H1 (cell line): ENCODE measurements at places on chromosomes 4 and X. TPM values are rescaled to one million over a fixed set of nuclear protein-coding genes. Genes with fewer than 3 reads are reported as not detected.

GRCh38 chrX:101071582-101071981, 7.1 kb upstream of the TMEM35A start:
- no peaks in the 10 kb centered on the region for H3K27me3 ChIP-seq
- H3K36me3 ChIP-seq, result no peaks in the 10 kb centered on the region
- H3K4me3 ChIP-seq, result no peak overlapping the region
- no peak for DNase-seq

Gene RPL10
- polyA plus RNA-seq, result 4,127 and 4,293 TPM in 2 replicates

GRCh38 chr4:109574931-109575804, 15.1 kb downstream of the MCUB start:
- H3K27me3 ChIP-seq, result no peaks in the 10 kb centered on the region
- H3K4me3 ChIP-seq, result no peak overlapping the region
- no peaks in the 10 kb centered on the region for H3K4me1 ChIP-seq

Gene TRAPPC2
- 5.8 and 6.7 TPM in 2 replicates for polyA plus RNA-seq

GRCh38 chr4:62661821-62662220, 1461.7 kb downstream of the ADGRL3 start:
- DNase-seq, result no peak
- H3K4me1 ChIP-seq, result no peaks in the 10 kb centered on the region
- no peaks in the 10 kb centered on the region for H3K36me3 ChIP-seq
- no peak overlapping the region for H3K4me3 ChIP-seq

GRCh38 chrX:26788402-26788998, 572.5 kb downstream of the MAGEB5 start:
- DNase-seq, result no peak
- no peaks in the 10 kb centered on the region for H3K27me3 ChIP-seq
- no peak overlapping the region for H3K27ac ChIP-seq
- H3K4me3 ChIP-seq, result no peak overlapping the region
- no peaks in the 10 kb centered on the region for H3K4me1 ChIP-seq

Gene BMP3
- polyA plus RNA-seq, result 0.02 TPM in 1 of 2 replicates, not detected in the other

Gene LRCH2
- polyA plus RNA-seq, result 0.88 and 1.5 TPM in 2 replicates

DNA sequence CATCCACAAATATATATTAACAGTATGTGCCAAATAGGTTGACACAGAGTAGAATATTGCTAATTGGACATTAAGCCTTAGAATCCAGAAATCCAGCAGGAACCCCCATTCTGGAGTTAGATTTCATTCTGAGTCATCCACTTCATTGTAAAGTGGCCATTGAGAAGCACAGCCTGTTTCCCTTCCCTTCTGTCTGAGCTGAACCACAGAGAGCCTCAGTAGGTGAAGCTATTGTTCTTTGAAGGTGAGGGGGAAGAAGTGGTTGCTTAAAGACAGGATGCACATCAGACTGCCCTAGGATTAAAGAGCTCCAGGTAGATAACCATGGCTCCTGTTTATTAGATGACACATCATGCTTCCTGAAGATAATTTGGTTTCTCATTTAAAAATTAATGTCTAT, 30.6 kb upstream of the MCF2 start:
- peaks cover 3% of the 10 kb centered on the region; the same call in 1 of the 2 replicates for H3K36me3 ChIP-seq
- H3K27ac ChIP-seq, result no peak overlapping the region
- no peaks in the 10 kb centered on the region for H3K27me3 ChIP-seq

- no peaks in the 10 kb centered on the region for H3K27me3 ChIP-seq
- no peaks in the 10 kb centered on the region for H3K36me3 ChIP-seq
- H3K4me3 ChIP-seq, result no peak overlapping the region
- H3K4me1 ChIP-seq, result no peaks in the 10 kb centered on the region
- DNase-seq, result no peak
Observed at GRCh38 chrX:27706526-27706925, 101.3 kb upstream of the MAGEB10 start.

Gene ATP2B3
- 0.14 and 0.24 TPM in 2 replicates for polyA plus RNA-seq

- no peak for DNase-seq
- no peaks in the 10 kb centered on the region for H3K36me3 ChIP-seq
- H3K27me3 ChIP-seq, result no peaks in the 10 kb centered on the region
- no peak overlapping the region for H3K4me3 ChIP-seq
Observed at GRCh38 chr4:71962622-71963264, 69.1 kb upstream of the NPFFR2 start.

- no peak overlapping the region for H3K27ac ChIP-seq
- H3K4me3 ChIP-seq, result no peak overlapping the region
- no peaks in the 10 kb centered on the region; the same call in 1 of the 2 replicates for H3K4me1 ChIP-seq
- H3K36me3 ChIP-seq, result no peaks in the 10 kb centered on the region
- DNase-seq, result no peak
Observed at GRCh38 chrX:150941580-150941979, 41.6 kb upstream of the HMGB3 start.

Gene DMD
- 4.6 and 4.8 TPM in 2 replicates for polyA plus RNA-seq

DNA sequence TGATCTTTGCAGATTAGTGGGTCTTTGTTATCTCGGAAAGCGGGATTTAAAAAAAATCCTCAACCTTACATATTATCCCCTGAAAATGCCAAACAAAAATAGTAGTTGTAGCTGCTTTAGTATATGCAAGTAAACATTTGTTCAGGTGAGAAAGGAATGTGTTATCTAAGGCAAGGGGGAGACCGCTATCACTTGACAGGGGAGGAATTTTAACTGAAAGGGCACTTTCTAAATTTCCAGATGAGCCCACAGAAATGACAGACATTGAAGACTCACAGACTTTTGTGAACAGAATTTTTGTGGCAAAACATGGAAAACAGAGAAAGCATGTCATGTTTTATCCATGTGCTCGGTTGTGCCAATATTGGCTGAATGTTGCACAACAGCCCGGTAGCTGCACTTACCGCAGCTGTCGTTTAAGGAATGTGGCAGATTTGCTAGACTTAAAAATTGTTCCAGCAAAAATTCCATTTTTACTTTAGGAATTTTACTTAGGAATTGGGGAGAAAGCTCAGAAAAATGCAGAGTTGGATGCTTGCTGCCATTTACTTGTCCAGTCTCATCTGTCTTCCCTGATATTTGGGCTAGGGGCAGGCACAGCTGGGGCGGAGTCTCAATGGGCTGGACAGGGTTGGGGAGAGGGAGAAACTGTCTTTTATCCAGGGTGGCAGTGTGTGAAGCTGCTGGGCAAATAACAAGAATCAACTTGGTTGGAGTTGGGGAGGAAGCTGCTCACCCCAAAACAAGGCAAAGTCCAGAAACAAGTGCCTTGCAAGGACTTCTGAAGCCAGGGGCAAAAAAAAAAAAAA, 94.6 kb upstream of the RPS6KA3 start:
- no peaks in the 10 kb centered on the region for H3K27me3 ChIP-seq
- H3K4me1 ChIP-seq, result no peaks in the 10 kb centered on the region
- DNase-seq, result no peak
- no peaks in the 10 kb centered on the region for H3K36me3 ChIP-seq

Gene OR13H1
- polyA plus RNA-seq, result not detected in 2 replicates

DNA sequence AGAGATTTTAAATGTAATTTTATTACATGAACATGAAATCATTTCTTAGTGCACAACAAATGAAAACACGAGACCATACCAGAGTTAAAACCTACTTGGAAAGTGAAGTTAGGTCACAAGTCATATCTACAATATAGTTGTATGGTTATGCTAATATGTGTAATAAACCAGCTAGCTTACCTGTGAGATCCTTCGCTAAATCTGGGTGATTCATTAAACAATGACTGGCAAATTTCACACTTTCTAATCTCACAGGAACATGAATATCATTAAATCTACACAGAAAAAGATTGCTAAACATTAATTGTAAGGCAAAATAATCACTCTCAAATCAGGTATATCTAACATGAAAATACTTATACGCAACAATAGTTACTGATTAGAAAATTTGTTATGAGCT, 67.6 kb downstream of the PDS5A start:
- DNase-seq, result no peak
- H3K27me3 ChIP-seq, result no peaks in the 10 kb centered on the region
- H3K27ac ChIP-seq, result no peak overlapping the region
- H3K4me3 ChIP-seq, result no peak overlapping the region
- H3K4me1 ChIP-seq, result no peaks in the 10 kb centered on the region

GRCh38 chrX:140503714-140504351, 1.0 kb downstream of the SOX3 start:
- H3K36me3 ChIP-seq, result no peaks in the 10 kb centered on the region
- DNase-seq, result peak; percentile 49
- H3K27me3 ChIP-seq, result peaks cover 49% of the 10 kb centered on the region

Gene SPATA4
- not detected in 2 replicates for polyA plus RNA-seq

- no peaks in the 10 kb centered on the region for H3K4me1 ChIP-seq
- H3K27me3 ChIP-seq, result no peaks in the 10 kb centered on the region
- no peaks in the 10 kb centered on the region for H3K36me3 ChIP-seq
- no peak overlapping the region for H3K27ac ChIP-seq
- H3K4me3 ChIP-seq, result no peak overlapping the region
Observed at GRCh38 chr4:76634220-76634619, 199.2 kb downstream of the SHROOM3 start.

DNA sequence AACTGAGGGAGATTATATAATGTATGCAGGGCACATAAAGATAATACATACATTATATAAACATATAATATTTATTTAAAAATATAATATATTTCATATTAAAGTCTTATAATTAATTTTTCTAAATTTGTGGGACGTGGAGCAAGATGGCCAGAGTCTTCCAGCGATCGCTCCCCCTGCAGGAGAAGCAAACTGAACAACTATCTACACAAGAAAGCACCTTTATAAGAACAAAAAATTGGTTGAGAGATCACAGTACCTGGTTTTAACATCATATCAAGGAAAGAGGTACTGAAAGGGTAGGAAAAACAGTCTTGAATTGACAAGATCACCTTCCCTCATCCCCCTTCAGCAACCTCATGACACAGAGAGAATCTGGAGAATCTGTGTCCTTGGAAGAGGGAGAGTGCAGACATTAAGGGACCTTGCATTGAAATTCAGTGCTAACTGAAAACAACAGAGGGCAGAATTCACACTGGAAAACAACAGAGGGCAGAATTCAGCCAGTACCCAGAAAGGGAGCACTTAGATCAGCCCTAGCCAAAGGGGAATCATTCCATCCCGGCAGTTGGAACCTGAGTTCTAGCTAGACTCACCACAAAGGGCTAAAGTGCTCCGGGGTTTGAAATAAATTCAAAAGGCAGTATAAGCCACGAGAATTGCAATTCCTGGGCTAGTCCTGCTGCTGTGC, 262.5 kb upstream of the NDST3 start:
- H3K4me1 ChIP-seq, result no peaks in the 10 kb centered on the region
- peak; percentile 25 for DNase-seq
- H3K27me3 ChIP-seq, result no peaks in the 10 kb centered on the region
- H3K27ac ChIP-seq, result no peak overlapping the region
- no peak overlapping the region for H3K4me3 ChIP-seq

Gene ALAS2
- polyA plus RNA-seq, result 0.27 and 0.35 TPM in 2 replicates

- no peaks in the 10 kb centered on the region for H3K36me3 ChIP-seq
- no peak overlapping the region for H3K27ac ChIP-seq
- no peaks in the 10 kb centered on the region for H3K27me3 ChIP-seq
- no peak overlapping the region for H3K4me3 ChIP-seq
- no peak for DNase-seq
Observed at GRCh38 chr4:8928074-8928473, 56.4 kb upstream of the HMX1 start.

- no peaks in the 10 kb centered on the region for H3K27me3 ChIP-seq
- no peaks in the 10 kb centered on the region for H3K36me3 ChIP-seq
- DNase-seq, result peak; percentile 50
Observed at GRCh38 chrX:81201671-81202455, at the start of the genes HMGN5 and SH3BGRL. Gene HMGN5 (minus strand): TSS chrX:81201913. CDS start chrX:81121549, 80,364 bp downstream. Gene SH3BGRL (plus strand): TSS chrX:81202102. CDS start chrX:81202201, 99 bp downstream.

Gene TEX13D
- polyA plus RNA-seq, result 0.03 TPM in 2 replicates

DNA sequence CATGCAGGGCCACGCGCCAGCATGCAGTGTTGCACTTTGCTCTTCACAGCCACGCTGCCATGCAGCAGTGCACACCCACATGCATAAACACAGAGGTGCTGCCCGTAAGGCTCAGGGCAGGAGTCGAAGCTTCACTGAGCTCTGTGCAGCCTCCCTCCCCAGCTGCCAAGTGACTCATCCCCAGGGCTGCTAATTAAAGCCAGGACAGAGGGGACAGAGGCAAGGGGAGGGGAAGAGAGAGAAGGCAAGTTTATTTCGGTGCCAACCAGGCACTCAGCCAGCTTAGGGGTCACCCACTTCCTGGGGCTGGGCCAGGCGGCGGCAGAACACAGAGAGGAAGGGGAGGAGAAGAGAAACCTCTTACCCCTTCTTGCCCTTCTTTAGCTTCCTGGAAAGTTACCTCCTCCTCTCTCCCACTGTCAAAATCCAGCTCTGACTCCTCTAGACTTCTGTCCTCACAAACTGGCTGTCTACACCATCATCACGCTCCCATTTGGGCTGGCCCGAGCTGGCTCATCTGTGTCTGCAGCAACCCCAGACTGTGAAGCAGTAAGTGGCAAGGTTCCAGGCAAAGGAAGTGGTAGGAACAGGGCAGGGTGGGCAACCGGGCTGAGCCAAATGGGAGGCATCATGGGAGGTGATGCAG, 6.2 kb upstream of the IQSEC2 start:
- H3K4me1 ChIP-seq, result no peaks in the 10 kb centered on the region; the same call in 1 of the 2 replicates
- no peaks in the 10 kb centered on the region for H3K27me3 ChIP-seq
- no peaks in the 10 kb centered on the region for H3K36me3 ChIP-seq
- H3K4me3 ChIP-seq, result no peak overlapping the region
- H3K27ac ChIP-seq, result no peak overlapping the region

- no peak overlapping the region for H3K27ac ChIP-seq
- no peaks in the 10 kb centered on the region for H3K36me3 ChIP-seq
- H3K4me3 ChIP-seq, result no peak overlapping the region
- no peaks in the 10 kb centered on the region for H3K27me3 ChIP-seq
- no peaks in the 10 kb centered on the region for H3K4me1 ChIP-seq
Observed at GRCh38 chr4:129455482-129455881, 359.5 kb downstream of the C4orf33 start.

DNA sequence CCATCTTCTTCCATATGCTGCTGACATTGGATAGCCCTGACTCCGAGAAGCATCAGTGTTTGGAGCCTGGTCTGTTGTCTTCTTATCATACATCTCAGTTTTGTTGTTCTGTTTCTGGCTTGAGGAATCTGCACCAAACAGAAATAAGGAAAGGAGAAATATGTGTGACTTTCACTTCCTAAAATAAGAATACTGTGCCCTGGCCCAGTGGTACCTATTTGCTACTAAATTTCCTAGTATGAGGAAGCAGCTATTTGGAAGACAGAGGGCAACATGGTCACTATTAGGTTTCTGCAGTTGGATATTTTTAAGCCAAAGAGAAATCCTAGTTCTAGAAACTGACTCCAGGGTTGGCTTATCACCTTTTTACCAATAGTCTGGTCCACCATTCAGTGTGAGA, 16.8 kb downstream of the CT47C1 start:
- no peak overlapping the region for H3K27ac ChIP-seq
- H3K4me1 ChIP-seq, result no peaks in the 10 kb centered on the region
- no peak overlapping the region for H3K4me3 ChIP-seq
- no peaks in the 10 kb centered on the region for H3K27me3 ChIP-seq
- no peak for DNase-seq
- no peaks in the 10 kb centered on the region for H3K36me3 ChIP-seq
